ENCODE measurements at places on chromosomes 3 and 15.

- no peak for DNase-seq
These were observed 269.4 kb downstream of the TLE3 start for GRCh38 chr15:69828181-69828828.

DNA sequence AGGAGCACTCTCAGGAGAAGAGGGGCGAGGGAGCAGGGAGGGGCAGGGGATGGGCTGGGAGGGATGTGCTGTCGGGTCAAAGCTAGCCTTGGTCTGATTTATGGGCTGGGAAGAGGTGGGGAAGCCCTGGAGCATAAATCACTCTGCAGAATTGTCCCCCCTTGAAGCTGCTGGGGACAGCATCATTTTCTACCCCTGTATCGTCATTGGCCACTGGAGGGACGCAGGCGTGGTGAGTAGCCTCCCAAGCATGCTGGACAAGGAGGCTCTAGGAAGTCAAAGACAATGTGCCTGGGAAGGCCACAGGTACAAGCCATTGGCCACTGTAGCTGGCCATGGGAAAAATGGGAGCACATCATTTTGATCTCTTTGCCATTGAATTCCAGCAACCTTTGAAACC lies 175.5 kb upstream of the CTDSPL start:
- no peak for DNase-seq

- DNase-seq, result no peak
These were observed 329.8 kb upstream of the PDZRN3 start for GRCh38 chr3:73954506-73954905.

DNA sequence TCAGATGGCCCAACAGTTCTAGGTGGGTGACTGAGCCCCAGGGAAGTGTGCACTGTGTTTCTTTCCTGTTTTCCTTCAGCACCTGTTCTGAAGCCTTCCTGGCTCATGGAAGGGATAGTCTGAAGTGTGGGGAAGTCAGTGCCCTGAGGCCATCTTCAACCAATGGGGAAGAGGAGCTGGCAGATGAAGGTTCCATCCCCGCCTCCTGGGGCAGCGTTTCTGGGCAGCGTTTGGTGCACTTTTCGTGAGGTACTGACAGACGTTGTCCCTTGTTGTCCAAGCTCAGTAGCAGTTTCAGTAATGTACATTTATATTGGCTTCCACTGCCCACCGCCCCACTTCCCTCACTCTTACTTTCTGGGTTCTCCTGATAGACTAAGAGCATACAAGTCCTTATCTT lies 42.6 kb upstream of the SLC25A26 start:
- no peak for DNase-seq

DNA sequence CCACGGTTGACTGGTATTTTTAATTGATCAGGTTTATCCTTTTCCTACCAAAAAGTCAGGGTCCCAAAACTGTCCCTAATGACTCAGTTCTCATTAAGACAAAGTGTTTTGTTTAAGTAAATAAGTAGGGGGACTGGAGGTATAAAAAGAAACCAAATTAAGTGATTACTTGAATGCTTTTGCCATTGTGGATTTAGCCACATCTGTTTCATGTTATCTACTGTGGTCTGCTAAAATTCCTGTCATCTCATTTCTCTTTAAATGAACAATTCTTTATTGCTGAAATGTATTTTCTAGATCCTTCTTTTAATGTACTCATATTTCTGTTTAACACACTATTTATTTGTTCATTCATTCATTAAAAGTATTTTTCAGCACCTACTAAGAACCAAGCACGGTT lies 625.9 kb upstream of the ADAMTS9 start:
- no peak for DNase-seq

DNA sequence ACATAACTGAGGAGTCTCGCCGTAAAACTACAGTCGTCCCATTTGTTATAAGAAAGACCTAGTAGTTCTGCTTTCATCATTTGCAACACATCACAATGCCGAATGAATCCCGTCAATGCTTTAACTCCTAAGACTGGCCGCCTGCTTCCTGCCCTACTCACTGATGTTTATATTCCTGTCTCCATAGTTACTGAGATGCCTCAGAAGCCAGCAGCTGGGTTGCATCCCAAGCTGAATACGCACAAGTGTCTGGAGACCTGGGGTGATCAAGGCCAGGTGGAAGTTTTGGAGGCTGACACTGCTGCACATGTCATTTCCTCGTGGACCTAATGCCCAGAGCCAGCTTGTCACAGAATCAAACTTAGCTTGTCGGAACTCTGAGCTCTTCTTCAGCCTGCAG lies 95.2 kb upstream of the UBE2E1 start:
- DNase-seq, result no peak

DNA sequence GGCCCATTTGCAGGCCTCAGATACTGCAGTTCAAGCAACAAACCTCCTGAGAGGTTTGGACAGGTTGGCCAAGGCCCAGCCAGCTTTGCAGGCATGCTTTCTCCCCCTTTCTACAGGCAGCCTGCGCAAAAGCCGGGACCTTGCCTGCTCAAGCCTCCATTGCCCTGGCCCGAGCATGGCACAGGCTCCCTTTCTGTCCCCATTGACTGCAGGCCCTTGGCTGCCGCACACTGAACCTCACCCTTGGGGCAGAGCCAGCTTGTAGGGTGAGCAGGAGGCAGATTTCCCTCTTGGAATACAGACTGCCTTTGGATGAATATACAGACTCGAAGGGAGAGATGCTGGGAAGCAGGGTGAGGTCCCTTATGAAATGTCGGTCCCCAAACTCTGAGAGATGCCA lies 461.7 kb upstream of the PROK2 start:
- no peak for DNase-seq

DNA sequence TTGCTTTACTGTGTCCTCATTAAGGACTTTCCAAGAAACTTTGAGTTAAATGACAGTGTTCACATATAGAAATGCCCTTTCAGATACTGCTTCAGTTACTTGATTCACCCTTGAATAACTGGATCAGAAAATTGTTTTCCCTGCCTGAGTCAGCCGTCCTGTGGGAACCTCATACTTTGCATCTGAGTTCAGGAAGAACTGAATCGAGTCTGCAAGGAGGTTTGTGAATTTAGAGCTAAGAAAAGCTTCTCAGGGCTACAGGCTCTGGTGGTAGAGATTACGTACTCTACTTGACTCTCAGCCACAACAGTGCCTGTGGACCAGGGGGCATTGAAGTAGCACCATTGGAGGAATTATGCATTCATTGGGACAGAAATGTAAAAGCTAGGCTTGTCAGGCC lies 252.4 kb upstream of the C2CD4B start:
- DNase-seq, result no peak

DNA sequence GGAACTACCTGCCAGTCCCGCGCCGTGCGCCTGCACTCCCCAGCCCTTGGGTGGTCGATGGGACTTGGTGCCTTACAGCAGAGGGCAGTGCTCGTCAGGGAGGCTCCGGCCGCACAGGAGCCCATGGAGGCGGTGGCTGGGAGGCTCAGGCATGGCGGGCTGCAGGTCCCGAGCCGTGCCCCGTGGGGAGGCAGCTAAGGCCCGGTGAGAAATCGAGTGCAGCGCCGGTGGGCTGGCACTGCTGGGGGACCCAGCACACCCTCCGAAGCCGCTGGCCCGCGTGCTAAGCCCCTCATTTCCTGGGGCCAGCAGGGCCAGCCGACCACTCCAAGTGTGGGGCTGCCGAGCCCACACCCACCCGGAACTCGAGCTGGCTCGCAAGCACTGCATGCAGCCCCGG lies 580.2 kb downstream of the ZIC1 start:
- no peak for DNase-seq

- DNase-seq, result no peak
These were observed 57.4 kb upstream of the ACKR4 start for GRCh38 chr3:132539681-132540080.

DNA sequence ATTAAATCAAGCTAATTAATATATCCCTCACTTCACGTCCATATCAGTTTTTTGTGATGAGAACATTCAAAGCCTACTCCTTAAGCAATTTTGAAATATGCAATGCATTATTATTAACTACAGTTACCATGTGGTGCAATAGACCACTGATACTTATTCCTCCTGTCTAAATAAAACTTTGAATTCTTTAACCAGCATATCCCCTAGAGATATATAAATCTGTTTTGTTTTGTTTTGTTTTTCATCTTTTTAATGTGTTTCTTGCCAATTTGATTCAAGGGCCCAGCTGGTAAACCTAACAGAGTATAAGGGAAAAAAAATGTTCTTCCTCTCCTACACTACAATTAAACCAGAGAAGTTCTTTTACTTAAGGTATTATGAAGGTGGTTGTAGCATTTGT lies 524.2 kb downstream of the NAALADL2 start:
- no peak for DNase-seq

DNA sequence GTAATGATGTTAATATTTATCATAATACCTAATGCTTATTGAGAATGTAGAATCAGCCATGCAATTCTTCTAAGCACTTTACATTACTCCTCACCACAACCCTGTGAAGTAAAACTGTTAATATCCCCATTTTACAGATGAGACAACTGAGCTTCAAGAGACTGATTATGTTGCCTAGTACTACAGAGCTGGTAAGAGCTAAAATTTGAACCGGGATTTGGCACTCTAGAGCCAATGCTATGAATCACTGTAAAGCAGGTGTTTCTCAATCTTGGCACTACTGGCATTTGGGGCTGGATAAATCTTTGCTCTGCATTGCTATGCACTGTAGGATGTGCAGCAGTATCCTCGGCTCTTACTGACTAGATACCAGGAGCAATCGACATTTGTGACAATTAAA lies 367.7 kb downstream of the MAGI1 start:
- DNase-seq, result no peak

DNA sequence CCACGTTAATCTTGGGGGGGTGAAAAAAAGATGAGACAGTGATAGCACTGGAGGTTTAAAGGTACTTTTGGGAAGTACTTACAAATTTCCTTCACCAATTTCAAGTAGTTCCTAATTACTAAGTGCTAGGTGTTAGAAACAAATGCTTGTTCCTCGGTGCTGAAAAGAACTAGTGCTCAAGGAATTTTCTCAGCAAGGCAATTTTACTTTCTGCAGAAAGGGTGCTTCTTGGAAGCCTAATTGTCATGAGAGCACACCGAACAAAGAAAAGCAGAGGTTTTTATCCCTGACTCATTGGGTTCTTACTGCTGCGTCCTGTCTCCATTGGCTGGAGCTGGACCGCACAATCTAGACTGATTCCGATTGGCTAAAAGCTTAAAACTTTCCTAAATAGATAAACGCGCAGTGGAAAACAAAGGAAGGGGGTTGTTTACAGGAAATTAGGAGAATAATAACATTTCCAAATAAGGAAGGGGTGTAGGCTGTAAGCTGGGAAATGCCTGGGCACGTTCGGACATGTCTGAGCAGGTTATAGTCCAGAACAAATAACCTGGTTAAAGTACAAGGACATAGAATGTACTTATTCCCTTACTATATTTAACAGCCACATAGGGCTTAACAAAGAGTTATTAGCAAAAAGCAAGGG lies 49.6 kb downstream of the CHD2 start:
- DNase-seq, result no peak

GRCh38 chr3:12132881-12133280 lies 25.8 kb downstream of the TIMP4 start:
- no peak for DNase-seq

DNA sequence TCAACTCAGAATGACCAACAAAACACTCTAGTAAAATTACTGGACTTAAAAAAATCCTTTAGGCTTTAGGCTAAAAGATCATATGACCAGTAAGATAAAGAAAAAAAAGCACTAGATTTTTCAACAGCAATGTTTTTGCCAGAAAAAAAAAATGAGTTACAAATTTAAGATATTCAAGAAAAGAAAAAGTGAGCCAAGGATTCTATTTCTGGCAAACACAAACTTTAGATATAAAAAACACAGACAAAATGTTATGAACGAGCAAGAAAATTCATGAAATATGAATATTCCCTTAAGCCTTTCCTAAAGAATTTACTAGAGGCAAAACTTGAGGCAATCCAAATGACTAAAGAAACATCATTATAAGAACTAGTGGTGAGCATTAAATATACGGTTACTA lies 8.6 kb downstream of the GOLGB1 start:
- no peak for DNase-seq

- no peak for DNase-seq
These were observed 213.8 kb upstream of the FEZF2 start for GRCh38 chr3:62587169-62587568.

GRCh38 chr3:62636235-62636826 lies 238.9 kb downstream of the CADPS start:
- no peak for DNase-seq

GRCh38 chr15:49279521-49280456 lies 109.7 kb downstream of the GALK2 start:
- DNase-seq, result no peak

DNA sequence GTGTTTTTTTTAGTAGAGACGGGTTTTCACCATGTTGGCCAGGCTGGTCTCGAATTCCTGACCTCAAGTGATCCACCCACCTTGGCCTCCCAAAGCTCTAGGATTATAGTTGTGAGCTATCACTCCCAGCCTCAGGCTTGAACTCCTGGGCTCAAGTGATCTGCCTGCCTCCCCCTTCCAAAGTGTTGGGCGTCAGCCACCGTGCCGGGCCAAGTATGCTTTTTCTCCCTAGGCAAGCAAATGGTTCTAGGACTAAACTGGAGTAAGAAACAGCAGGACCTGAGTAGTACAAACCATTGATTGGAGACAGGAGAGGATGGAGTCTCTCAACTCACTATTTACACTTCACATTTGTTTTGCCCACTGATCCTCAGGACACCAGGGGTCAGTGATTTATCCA lies 4.6 kb upstream of the PTPN9 start:
- DNase-seq, result no peak

DNA sequence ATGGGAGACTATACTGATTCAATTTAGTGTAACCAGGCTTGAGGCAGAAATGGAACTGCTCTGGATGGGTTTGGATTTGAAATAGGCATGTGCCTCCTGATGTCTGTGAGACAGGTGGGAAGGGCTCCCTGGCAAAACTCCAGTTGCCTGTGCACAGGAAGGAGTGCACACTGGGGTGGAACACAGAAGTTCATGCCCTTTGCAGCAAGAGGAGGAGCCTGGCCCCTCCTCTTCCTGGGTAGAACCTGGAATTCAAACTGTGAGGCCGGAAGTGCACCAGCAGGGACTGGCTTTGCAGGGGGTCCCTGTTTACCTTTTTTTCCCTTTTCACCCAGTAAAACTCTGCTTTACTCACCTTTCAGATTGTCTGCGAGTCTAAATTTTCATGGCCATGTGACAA lies 99.9 kb downstream of the GMPS start:
- DNase-seq, result no peak

GRCh38 chr3:184741259-184741556 lies 29.3 kb upstream of the MAGEF1 start:
- DNase-seq, result no peak

DNA sequence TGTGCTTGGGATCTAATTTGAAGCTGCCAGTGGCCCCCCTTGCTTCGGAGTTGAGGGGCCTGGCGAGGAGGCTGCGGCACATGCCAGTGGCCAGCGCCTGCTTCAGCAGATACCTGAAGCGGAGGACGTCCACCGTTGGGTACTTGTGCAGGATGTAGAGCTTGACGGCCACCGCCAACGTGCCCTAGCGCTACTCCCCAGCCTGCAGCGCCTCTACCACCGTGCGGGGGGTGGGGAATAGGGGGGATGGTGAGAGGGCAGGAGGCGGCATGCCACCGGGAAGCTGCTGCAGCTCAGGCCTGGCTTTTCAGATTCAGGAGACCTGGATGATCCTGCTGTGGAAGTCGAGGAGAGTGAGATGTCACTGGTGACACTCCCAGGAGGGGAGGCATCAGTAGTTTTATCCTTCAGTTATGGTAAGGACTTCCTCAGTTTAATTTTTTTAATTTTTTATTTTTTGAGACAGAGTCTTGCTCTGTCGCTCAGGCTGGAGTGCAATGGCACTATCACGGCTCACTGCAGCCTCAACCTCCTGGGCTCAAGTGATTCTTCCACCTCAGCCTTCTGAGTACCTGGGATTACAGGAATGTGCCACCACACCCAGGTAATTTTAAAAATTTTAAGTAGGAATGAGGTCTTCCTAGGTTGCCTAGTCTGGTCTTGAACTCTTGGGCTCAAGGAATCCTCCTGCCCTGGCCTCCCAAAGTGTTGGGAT lies 150.6 kb upstream of the FRMD4B start:
- no peak for DNase-seq
